ENCODE measurements at places on chromosomes 12 and 14.

DNA sequence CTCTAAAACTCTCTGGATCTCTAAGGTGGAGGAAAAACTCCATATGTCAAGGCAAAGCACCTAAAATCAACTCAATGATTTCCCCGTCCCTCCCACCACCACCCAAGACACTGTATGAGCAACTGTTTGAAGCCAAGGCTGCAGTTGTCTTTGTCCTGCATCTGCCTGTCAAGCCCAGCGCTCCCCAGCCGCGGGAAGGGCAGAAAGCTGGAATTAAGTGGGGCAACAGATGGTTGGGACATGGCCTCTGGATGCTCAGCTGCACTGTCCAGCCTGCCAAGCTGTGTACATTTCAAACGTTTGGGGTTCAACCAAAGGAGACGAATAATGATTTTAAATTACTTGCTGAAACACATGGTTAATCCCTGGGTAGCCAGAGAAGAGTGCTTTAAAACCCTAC lies 42.2 kb upstream of the PTGR2 start:
- DNase-seq: no peak

- DNase-seq: no peak
These were observed 3.1 kb upstream of the ARHGEF40 start for GRCh38 chr14:21066882-21067502.

DNA sequence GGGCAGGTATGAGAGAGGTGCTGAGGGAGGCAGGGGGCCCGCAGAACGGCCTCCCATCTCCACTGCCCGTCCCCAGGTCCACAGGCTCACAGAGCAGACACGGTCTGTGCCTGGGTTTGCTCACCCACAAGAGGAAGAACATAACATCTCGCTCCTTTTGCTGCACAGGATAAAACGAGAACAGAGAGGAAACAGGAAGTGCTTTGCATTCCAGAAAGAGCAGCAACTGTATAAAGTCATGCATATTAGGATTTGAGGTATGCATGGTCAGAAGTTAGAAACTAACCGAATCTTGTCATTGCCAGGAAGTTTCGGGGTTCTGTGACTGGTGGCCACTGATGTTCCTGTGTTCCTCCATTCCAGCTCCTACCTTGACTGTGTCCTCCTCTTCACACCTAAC lies 25.0 kb downstream of the NTF3 start:
- DNase-seq: no peak

DNA sequence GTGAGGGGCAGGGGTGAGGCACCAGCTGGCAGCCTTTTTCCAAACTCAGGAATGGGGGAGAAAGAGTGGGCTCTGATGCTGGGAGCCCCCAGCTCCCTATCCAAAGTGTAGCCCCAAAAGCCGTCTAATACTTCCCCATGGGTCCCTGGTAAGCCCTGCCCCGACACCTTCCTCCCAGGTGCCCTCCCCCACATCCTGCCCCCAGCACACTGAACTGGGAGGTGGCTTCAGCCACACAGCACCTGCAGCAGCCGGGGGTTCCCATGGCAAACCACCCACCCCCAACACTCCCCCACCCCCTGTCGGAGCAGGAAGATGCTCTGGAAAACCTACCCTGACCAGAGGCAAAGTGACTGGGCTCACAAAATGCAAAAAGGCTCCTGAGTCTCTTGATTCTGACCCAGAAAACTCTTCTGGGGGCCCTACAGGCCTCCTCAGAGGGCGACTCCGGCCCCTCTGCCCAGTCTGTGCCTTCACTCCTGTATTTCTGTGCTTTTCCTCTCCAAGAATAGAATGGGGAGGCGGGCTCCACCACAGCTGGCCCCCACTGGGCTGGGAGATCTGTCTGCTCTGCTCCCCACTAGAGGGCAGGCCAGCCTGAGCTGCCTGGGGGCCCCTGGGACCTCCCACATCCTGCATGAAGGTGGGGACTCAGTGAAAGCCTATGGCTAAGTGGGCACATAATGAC lies 81.6 kb downstream of the ITPK1 start:
- no peak for DNase-seq

- DNase-seq: no peak
These were observed 3.2 kb downstream of the USP44 start for GRCh38 chr12:95548056-95548538.

DNA sequence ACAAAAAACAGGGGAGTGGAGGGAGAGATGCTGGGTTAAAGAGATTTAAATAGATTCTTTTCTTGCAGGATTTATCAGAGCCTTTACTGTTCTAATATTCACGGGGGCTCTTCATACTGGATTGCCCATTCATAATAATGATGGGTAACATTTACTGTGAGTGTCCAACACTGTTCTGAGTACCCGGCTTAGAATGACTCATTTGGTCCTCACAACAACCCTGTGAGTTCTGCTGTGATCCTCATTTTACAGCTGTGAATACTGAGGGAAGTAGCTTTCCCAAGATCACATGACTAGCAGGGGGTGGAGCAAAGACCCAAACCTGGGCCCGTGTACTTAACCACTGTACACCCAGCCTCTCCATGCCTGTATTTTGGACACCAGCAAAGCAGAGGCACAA lies 113.4 kb downstream of the NT5DC3 start:
- DNase-seq: no peak

DNA sequence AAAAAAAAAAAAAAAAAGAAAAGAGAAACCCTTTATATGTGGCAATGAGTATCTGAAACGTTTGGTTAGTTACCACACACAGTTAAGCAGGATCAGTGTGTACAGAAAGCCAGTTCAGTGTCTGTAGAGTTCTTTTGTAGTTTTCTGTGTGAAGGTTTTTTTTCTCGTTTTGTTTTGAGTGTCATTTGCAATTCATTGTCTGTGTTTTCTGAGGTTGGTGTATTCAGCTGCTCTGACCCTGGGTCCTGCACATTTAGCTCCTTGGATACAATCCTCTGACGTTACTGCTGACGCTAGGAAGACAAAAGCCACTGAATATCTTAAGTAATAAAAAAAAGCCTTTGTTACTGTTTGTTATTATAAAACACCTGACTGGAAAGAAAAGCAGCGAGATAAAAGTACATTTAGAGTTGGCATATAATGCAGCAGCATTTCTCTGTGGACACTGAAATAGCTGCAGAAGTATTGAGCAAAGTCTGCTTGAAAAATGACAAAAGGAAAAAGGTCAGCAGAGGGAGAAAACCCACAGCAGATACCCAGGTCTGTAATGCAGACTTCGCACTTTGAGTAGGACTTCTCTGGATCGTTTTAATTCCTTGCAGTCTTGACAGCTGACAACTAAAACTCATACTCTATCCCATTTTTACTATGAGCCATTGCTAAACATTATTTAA lies 89.0 kb downstream of the POLR3B start:
- DNase-seq: no peak

DNA sequence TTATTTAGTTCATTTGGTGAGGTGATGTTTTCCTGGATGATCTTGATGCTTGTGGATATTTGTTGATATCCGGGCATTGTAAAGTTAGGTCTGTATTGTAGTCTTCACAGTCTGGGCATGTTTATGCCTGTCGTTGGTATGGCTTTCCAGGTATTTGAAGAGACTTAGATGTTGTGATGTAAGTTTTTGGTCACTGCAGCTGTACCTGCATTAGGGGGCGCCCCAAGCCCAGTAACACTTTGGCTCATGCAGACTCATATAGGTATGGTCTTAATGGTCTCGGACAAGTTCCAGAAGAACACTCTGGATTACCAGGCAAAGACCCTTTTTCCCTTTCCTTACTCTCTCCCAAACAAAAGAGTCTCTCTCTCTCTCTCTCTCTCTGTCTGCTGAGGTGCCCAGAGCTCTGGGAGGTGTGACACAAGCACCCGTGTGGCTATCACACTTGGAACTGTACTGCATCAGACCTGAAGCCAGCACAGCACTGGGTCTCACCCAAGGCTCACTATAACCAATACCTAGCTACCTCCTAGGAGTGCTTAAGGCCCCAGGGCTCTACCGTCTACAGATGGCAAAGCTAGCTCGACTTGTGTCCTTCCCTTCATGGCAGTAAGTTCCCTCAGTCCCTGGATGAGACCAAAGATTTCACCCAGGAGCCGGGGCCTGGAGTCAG lies 425.8 kb upstream of the ATXN7L3B start:
- no peak for DNase-seq

GRCh38 chr12:47818467-47819137 lies 1.1 kb downstream of the HDAC7 start:
- no peak for DNase-seq

GRCh38 chr12:128969480-128970055 lies 116.3 kb downstream of the GLT1D1 start:
- DNase-seq: no peak

DNA sequence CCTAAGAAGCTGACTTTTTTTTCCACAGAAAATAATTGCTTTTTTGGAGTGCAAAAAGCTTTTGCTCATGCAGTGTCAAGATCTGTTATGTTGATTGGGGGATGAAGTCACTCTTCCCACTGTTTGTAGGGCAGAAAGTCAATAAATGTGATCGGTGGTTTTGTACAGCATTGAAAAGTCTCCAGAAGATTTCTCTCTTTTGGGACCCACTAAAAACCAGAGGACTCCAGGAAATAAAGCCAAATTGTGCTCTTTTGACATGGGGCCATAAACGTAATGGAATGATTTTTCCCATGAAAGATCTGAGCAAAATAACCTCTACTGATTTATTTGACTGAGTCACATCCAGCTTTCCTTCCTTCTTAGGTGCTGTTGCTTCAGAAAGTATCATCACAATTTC lies 122.5 kb downstream of the SNAPC1 start:
- DNase-seq: no peak

- DNase-seq: no peak
These were observed 9.4 kb upstream of the KLRB1 start for GRCh38 chr12:9617124-9617523.

DNA sequence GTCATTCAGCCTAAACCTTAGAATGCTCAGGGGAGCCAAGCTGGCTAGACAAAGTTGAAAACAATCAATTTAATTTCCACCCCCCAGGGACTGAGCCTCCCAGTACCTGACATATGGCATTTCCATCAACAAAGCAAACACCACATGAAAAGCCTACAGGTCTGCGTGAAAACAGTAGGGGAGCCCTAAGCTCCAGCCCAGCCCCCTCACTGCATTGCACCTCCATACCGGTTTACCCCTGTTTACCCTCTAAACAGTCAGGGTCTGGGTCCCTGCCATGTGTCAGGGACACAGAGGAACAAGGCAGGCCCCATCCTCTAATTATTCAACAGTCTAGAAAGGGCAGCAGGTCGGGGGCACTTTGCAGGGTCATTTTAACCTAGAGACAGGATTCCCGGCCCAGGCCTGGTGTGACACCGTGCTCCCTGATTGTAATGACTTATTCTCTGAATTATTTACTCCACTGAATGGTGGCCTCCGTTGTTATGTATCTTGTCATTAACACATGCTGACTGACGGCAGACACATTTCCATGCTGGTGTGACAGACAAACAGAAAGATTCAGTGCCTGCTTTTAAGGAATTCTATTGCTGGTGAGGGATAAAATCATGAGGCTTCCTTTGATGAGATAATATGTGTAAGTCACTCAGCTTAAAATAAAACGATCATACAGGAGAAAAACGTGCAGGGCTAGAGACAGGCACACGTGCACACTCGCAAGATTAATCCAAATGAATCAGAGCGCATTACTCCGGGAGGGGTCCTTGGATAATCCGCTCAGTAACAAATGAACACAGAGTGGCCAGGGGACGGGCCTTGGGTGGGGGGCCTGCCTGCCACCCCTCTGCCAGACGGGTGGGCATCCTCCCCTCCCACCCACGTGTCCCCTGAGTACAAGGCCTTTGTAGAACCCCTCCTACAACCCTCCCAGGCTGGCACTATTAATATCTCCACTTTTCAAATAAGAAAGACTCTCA lies 23.2 kb downstream of the CCDC88C start:
- DNase-seq: no peak

GRCh38 chr14:25411781-25412757 lies 362.1 kb upstream of the STXBP6 start:
- DNase-seq: no peak

DNA sequence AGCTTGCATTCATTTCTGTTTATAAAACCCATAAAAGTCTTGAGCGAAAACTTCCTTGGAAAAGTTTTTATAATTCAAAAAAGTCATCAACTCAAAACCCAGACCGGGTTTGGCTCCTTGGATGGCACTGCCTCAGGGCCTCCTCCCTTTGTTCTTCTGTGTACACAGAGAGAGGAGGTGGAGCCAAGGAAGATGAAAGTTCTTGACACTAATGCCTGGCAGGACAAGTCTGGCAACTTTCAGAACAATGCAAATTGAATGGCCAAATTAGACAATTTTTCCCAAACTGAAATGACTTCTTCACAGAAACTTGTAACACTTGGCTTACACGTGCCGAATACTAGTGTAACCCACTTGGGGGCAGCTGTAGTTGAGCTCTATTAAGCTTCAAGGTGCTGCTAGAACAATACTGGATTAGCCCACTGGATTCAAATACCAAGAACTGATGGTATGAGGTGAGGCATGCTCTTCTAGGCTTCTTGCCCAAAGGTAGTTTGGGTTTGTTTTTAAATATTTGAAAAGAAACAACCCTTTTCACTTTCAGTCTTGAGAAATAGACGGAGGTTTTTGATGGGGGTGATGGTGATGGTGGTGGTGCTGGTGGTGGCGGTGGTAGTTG lies 86.6 kb upstream of the FRMD6 start:
- DNase-seq: no peak

DNA sequence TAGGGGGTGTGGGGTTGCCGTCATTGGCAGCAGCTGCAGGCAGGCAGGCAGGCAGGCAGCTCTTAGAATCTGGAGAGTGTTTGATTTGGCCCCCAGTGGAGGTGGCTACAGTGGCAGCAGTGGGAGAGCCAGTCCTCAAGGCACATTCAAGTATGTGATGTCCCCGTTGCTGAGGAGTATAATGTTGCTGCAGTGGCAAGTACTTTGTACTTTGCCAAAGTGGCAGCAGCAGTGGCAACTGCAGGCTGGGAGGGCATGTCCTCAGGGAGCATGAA lies 147.1 kb downstream of the PAPOLA start:
- DNase-seq: no peak
